ENCODE measurements at places on chromosomes 11 and 22. TPM values are rescaled to one million over a fixed set of nuclear protein-coding genes. Genes with fewer than 3 reads are reported as not detected.

GRCh38 chr11:69010964-69011623 is 2.0 kb downstream of the MRGPRF start:
- peak; percentile 77 for DNase-seq

ISX gene
- not detected for polyA plus RNA-seq

A4GALT gene
- 6.3 TPM for polyA plus RNA-seq

HOATZ gene
- polyA plus RNA-seq = not detected
